ENCODE measurements at places on chromosomes 12 and 14.

DNA sequence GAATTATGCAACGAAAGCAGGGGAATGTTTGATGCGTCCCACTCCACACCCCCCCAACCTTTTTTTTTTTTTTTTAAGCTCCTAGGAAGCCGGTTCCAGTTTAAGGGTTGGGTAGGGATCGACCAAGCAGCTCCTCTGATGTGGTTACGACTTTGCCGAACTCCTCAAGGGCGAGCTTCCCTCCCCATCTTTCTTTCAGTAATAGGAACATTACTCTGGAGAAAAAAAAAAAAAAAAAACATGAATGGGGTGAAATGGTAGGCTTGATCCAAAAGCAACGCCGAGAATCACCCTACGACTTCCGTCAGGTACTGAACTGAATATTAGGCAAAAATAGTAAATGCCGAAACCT, 9.6 kb downstream of the BMP4 start:
- DNase-seq: no peak

DNA sequence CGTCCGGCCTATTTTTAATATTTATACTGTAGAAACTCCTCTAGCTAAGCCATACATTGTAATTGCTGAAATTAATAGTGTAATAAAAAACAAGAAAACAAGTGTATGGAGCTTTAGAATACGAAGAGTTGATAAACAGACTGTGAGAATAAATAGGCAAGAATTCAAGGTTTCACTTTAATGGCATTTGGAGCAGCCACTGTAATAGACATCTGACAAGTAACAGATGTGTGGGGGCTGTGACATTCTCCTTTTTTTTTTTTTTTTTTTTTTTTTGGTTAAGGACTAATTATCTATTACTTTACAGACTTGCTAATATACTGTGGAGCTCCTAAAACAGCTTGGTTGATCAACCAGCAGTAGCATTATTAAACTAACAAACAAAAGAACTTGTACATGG, 42.1 kb upstream of the CFAP54 start:
- DNase-seq: no peak

DNA sequence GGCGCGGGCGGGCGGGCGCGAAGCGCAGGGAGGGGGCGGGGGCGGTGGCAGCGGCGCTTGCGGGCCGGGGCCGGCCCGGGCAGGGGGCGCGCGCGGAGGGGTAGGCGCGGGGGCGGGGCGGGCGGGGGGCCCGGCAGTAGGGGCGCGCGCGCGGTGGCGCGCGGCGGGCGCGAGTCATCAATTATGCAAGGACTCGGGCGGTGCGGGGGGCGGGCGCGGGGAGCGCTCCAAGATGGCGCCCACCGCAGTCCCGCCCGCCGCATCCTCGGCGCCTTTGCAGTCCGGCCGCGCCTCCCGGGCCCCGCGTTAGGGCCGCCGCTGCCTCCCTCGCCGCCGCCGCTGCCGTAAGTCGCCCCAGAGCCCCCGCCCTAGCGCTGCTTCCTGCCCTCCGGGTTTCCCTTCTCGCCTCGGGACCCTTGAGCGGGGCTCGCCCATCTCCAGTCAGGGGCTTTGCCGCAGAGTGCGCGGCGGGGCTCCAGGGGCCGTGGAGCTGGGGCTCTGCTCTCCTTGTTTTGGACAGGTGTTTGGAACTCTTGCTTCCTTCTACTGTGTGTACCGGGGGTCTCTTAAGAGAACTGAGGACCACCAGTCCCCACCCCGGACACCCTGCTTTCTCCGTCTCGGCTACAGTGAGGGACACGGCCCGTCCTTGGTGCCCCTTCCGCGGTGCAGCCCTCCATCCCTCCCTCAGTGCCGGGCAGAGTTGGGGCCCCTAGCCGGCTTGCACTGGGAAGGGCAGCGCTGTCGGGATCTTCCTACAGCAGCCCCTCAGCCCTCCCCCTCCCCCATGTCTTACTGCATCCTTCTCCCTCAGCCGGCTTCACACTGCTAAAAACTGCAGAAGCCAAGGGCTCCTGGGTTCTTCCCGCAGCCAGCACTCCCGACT, at the start of gene SCN8A:
TSS of gene SCN8A (plus strand) at position 218 of the 886 bp plus-strand sequence. CDS start 71,585 bp downstream, outside the sequence.
- DNase-seq: no peak

DNA sequence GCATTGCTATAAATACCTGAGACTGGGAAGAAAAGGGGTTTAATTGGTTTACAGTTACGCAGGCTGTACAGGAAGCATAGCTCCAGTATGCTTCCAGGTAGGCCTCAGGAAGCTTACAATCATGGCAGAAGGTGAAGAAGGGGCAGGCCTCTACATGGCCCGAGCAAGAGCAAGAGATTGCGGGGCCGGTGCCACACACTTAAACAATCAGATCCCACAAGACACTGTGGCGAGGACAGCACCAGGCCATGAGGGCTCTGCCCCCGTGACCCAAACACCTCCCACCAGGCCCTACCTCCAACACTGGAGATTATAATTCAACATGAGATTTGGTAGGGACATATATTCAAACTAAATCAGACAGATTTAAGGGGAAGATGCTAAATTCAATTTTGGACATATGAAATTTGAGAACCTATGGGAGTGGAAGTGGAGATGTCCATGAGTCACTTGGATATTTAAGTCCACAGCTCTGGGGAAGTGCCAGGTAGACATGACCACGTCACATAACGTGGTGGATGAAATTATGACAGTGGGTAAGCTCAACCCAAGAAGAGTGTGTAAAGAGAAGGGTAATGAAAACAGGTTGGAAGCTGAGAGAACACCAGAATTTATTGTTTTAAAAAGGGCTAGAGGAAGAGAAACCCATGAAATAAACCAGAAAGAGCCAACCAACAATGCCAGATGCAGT, 1.5 kb upstream of the LTA4H start:
- no peak for DNase-seq

- DNase-seq: no peak
Observed at GRCh38 chr14:104794631-104794992, 936 bp downstream of the AKT1 start.

GRCh38 chr12:74646831-74647230, 109.2 kb downstream of the ATXN7L3B start:
- DNase-seq: no peak

- DNase-seq: no peak
Observed at GRCh38 chr12:73181244-73181643, 909.1 kb downstream of the TRHDE start.

DNA sequence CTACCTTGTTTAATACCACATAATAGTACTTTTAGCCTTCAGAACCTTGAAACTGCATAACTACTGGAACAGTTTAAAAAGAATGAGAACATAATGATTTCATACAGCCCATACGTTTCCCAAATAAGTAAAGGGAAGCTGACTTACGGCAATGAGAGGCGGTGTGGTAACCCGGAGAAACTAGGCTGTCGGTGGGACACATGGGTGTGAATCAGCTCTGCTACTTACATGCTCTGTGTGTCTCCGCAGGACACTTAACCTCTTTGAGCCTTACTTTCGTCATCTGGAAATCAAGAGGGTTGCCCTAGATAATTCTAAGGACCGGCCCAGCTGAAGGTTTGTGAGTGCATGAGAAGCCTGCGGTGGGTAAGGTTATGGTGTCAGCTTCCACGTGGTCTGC, 49.3 kb upstream of the PLEKHG3 start:
- peak; percentile 91 for DNase-seq

DNA sequence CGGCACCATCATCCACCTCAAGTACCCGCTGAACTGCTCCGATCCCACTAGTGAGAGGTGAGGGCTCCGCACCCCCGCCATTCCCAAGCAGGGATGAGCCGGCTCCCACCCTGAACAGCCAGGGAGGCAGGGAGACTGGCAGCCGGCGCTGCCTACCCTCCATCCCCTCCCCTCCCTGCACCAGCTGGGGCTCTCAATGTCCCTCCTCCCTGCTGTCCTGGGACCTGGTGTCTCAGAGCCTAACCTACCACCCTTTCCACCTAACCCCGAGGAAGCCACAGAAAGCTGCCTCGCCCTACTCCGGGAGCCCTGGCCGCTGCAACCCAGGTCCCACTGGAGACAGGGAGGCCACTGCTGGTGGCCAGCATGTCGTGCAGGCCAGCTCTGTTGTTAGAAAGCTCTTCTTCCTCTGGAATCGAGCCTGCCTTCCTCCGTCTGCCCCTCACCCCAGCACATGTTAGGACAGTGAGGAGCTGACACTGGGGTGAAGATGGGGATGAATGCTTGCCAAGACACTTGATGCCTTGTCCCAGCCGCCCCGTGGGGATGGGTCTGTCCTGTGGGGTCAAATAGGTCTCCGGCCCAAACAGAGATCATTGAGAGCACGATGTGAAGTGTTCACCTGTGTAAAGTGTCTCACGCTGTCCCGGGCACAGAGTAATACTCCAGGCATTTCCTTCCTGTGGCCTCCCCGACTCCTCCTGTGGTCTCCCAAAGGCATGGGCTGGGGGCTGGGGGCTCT, 1.1 kb downstream of the PTPN6 start:
- no peak for DNase-seq

DNA sequence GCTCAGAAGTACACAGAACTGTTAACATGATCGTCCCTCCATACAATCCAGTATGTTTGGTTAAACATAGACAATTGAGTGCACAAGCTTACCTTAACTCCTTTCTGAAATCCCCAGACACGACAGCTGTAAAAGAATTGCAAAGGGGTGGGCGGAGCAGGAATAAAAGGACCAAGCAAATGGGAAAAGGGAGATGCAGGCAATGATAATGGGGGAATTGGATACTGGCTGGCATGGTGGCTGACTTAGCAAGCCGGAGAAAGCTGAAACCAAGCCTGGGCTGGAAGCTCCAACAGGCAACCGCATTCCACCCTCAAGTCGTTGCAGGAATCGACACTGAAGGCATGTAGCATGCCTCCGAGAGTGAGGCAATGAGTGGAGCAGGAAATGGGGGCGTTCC, 96.8 kb upstream of the TMEM132C start:
- no peak for DNase-seq

- DNase-seq: peak; percentile 28
Observed at GRCh38 chr12:68636268-68636667, 25.6 kb downstream of the RAP1B start.

DNA sequence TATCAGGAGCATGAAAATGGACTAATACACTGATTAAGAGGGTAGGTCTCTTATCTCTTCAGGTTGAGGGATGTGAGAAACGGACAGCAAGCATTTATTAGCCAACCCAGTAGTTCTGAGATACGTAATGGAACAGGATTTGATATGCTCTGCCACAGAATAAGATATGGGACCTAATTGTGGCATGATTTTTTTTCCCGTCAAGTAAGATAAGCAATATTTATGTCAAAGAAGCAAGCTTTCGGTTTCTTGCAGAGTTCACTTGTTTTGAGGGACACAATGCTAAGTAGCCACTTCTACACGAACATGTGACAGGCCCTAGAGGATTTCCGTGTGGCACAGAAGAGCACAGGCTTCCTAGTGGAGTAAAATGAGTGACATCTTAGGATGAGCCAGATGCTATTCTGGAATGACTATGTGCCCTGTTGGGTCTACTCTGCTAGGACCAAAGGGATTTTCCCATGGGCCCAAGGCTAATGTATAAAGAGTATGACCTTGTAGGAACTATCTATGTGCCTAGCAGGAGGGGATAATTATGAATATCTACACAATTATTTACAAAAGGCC, 57.9 kb downstream of the SLC38A1 start:
- DNase-seq: no peak

All from brain microvascular endothelial cell (primary cell).